Stimulated activated CD4-positive, alpha-beta T cell treated with anti-CD3 and anti-CD28 coated beads, TNF-alpha, amount 100 ng/mL, for 4 hours (primary cell): ENCODE measurements at places on chromosomes 1 and 21.

DNA sequence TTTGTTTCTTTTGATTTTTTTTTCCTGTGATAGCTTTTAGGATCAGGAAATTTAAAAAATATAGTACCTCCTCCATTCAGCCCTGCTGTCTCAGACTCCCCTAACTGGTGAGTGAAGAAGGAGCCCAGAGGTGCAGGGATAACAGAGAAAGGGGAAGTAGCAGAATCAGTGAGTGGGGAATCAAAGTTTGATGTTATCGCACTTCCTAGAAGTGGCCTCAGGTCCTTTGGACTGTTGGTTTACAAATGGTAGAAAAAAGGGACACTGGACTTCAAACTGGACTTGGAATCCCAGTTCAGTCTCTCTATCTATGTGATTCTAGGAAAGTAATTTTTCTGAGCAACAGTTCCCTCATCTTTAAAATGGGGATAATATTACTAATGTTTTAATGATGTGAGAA lies 99.5 kb downstream of the FGGY start:
- DNase-seq, result no peak

DNA sequence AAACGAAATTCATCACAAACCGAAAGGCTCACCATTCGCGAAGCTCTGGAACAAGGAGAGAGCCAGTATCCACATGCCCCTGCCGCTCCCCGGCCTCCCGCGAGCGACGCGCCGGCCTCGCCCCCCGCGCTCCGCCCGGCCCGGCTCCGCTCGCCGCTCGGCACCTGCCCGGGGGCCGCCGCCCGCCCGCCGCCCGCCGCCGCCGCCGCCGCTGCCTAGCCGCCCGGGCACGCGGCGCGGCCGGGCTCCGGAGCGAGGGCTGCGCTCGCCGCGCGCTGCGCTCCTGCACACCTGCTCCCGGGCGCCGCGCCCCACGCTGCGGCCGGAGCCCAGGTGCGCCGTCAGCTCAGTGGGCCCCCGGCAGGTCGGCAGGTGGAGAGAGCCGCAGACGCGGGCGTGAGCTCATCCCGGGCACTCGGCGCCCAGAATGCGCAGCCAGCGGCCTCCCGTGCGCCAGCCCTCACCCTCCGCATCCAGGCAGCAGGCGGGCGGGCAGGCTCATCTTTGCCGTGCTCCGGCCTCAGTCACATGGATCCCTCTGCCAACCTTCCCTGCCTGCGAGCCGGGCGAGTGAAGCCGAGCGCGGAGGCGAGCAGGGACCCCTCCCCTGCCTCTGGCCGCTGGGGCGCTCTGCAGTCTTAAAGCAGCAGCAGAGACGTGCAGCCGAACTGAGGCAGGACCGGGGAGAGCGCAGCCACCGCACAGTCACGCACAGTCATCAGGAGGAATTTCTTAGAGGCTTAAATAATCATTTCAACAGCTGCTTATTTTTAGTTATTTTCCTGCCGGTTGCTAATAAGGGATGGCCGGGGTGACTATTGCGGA lies at the start of gene DSCAM:
TSS of gene DSCAM (minus strand) at position 572 of the 825 bp plus-strand sequence. CDS start at position 75, 497 bp downstream.
- DNase-seq, result no peak

DNA sequence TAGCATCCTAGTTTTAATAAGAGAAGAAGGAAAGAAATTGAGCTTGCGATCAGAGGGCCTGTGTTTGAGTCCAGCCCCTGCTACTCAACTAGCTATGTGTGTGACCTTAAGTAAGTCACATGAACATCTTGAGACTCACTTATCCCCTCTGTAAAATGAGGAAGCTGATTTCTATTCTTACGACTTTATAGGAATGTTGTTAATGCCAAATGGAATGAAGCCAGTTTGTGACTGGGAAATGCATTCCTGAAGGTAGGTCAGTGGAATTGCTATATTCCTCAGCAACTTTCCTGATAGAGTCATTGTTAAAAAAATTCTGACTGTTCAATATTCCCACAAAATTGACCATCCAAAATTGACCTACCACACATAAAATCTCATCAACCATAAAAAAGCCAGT lies 14.9 kb downstream of the FASLG start:
- no peak for DNase-seq

DNA sequence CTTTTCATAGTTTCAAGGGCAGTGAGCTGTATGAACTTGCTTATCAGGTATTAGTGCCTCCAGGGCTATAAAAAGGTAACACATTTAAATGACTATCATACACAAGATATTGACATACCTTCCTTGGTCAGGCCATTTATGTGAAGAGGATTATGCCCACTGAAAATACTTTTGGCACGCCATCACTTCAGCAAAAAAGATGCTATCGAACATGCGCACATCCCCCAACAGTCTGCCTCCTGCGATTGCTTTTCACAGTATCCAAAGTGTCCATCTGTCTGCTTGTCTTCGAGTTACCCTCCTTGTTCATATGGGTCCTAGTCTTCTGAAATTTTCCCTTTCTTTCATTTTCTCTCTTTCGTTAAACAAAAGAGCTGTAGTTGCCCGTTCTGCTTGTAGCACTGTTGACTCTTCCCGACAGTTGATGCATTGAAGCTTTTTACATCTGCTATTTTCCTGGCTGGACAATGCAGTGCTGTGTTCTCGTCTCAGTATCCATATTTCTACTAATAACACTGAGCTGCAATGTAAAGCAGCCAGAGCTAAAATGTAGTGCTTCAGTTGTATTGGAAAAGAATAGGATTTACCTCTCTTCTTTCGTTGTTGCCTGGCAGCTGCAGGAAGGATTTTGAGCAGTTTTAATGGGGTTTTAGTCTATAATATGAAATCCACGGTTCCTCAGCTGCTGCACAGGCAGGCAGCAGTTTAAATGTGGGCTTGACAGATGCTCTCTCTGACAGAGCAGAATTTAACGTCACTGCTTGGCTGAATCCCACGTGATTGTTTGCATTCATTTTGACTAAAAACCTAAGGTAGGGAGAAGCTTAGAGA lies at the start of gene B3GALT2:
TSS of gene B3GALT2 (minus strand) at position 713 of the 831 bp plus-strand sequence. CDS start 5,051 bp downstream, outside the sequence.
- no peak for DNase-seq

- no peak for DNase-seq
Measured at GRCh38 chr21:39007532-39007931, 175.7 kb downstream of the PSMG1 start.

DNA sequence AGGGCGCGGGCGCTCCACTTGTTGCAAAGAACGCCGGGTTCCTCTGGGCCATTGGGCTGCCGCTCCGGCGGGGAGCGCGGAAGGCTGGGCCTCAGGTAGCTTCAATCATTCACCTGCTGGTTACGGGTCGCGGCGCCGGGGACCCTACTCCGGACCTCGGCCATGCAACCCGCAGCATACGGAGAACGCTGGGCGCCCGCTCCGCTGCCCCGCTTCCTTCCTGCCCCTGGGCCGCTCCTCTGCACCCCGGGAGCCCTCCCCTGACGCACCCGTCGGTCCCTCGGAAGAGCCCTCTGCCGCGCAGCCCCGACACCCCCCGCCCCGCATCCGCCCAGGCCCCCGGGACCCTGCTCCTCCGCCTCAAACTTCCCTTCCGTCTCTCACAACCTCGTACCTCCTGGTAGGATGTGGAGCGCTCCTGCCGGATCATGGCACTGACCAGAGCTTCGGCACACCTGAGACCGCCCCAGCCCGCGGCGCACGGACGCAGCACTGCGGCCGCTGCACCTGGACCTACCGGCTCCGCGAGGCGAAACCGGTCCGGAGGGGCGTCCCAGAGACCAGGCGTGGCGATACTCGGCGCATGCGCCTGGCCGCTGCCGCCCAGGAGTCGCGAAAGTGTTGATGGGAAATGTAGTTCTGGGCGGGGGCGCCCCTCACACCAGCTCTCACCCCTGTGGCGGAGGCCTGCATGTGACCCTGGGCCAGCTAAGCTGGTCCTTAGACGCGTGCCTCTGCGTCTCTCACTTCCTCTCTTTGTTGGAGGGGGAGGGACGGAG lies at the start of gene PACC1:
TSS of gene PACC1 (minus strand) at position 559 of the 779 bp plus-strand sequence. CDS start at position 430, 129 bp downstream.
- peak; percentile 73 for DNase-seq

DNA sequence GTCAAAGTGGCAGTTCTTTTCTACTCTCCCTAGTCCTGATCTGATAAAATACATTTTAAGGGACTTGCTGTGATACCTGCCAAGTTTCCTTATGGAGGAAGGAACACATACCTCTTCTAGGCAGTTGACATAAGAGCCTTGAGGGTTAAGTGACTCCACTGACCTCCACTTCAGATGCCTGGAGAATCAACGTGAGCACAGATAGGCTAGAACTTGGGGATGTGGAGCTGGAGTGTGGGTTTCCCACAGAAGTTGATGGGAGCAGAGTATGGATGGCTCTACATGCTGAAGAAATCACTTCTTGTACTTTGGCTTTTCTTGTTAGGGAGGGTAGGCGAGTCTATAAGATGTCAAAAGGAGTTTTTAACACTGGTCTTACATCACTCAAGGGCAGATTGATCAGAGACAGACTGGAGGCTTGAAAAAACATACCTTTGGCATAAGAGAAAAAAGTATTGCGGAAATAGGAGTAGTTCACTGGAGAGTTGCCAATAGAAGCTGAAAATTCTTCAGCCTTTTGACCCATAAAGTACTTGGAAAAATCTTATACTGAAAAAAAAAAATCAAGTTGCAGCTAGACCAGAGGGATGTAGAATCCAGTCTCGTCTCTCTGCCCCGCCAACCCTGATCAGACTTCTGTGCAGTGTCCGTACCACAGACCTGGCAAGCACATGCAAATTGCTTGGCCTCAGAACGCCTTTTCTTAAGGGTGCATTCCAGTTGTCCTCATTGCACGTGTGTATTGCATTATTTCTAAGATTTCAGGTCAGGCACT lies 5.5 kb downstream of the RHOU start:
- no peak for DNase-seq

DNA sequence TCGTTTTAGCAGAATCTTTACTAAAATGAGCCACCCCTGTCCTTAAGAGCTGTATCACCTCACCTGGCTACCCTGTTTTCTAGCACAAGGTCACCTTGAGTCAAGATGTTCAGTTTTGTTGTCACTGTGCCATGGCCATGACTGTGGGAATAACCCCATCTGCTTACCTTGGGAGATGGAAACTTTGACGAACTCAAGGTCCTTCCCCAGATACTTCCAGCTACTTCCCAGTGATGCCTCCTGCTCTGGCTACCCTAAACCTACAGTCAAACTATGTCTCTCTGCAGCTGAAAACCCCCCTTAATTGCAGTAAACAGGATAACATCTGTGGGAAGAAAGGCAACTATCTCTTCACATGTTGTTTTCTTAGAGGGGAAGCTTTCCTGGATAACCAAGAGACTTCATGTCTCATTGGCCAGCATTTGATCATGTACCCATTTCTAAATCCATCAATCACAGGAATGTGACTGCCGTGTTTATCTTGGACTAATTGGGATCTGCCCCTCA lies 89.5 kb upstream of the C1orf21 start:
- no peak for DNase-seq

GRCh38 chr1:150663321-150663720 lies 33.6 kb downstream of the GOLPH3L start:
- DNase-seq, result no peak

- no peak for DNase-seq
Measured at GRCh38 chr21:43191971-43192370, 23.2 kb downstream of the CRYAA start.

- DNase-seq, result no peak
Measured at GRCh38 chr1:239537795-239538194, 151.4 kb downstream of the CHRM3 start.

- DNase-seq, result no peak
Measured at GRCh38 chr1:24903955-24904730, 25.9 kb downstream of the RUNX3 start.

GRCh38 chr1:164723296-164723798 lies 164.4 kb downstream of the PBX1 start:
- DNase-seq, result no peak

GRCh38 chr21:32073190-32073589 lies 200.4 kb downstream of the HUNK start:
- DNase-seq, result no peak

GRCh38 chr1:186681121-186681520 lies 898 bp upstream of the PTGS2 start:
- DNase-seq, result no peak

GRCh38 chr1:78665809-78666208 lies 16.2 kb downstream of the IFI44 start:
- DNase-seq, result no peak

- DNase-seq, result no peak
Measured at GRCh38 chr1:35557118-35557610, at the start of gene KIAA0319L. TSS of gene KIAA0319L (minus strand) at chr1:35557403. CDS start at chr1:35554491, 2,912 bp downstream.

DNA sequence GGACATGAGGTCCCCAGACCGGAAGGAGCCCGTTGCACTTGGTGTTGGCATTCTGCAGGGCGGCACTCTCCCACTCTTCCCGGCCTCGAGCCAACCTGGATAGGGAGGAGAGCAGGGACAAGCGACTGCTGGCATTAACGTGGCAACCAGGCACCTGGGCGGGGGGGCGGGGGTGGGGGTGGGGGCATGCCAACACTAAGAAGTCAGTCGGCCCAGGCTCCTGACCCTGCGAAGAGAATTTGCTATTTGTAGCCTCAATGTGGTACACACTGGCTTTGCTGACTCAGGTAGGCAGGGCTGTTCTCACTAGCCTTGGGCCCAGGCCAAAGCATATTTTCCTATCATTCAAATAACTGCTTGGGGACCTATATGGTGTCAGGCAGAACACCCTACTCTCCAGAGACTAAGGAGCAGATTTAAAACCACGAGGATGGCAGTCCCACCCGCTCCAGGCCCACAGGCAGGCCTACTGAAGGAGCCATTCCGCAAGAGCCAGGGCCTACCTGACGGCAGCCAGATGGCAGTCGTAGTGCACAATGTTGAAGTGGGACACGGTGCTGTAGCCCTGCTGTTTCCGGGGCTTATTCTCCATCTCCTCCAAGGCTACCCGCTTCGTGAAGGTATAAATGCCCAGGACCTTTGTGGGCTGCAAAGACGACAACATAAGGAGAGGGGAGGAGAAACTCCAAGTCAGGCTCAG lies 123.7 kb downstream of the UBR4 start:
- no peak for DNase-seq

- DNase-seq, result no peak
Measured at GRCh38 chr1:53697721-53698383, 41.1 kb downstream of the GLIS1 start.

DNA sequence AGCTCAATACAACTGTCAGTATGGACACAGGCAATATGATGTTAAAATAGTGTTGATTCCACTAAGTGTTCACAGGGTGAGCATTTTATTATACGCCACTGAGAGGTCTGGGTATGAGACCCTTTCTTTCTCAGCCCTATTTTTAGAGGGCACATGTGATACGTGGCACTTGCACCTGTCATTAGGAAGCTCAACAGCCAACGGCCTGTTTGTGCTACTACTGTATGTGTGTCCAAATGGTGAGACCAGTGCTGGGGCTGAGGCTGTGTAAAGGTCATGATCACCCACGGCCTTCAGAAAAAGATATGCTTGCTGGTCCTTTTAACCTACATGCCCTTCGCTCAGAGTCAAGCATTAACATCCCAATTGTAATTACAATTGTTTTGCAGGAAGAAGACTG lies 176.2 kb downstream of the DUSP10 start:
- DNase-seq, result no peak

GRCh38 chr1:246320286-246320685 lies 186.8 kb downstream of the SMYD3 start:
- no peak for DNase-seq
